ENCODE measurements at places on chromosomes 7 and 10. TPM values are rescaled to one million over a fixed set of nuclear protein-coding genes. Genes with fewer than 3 reads are reported as not detected.

The OPN1SW gene
- not detected for total RNA-seq

The AKR1C8 gene
- not detected for total RNA-seq

The KCNIP2 gene
- 2.5 TPM for total RNA-seq

The LRRD1 gene
- not detected for total RNA-seq

The TRPV5 gene
- not detected for total RNA-seq

The FAM24B gene
- total RNA-seq: 4.9 TPM

The SIRT1 gene
- 19.5 TPM for total RNA-seq

The ACBD7 gene
- 0.40 TPM for total RNA-seq

The PRKCQ gene
- 1.4 TPM for total RNA-seq

The PPP2R2D gene
- total RNA-seq: 28.1 TPM

The CCDC71L gene
- total RNA-seq: 20.4 TPM

The ASB15 gene
- not detected for total RNA-seq

The SEMA3C gene
- 44.1 TPM for total RNA-seq

The MEOX2 gene
- total RNA-seq: 2.4 TPM

The SEMA3E gene
- total RNA-seq: 19.8 TPM

The NEUROD6 gene
- total RNA-seq: not detected

The GTF2IRD1 gene
- 28.9 TPM for total RNA-seq

Data from mucosa of gallbladder (tissue), 1 donor.